ENCODE measurements at places on chromosomes 6 and 20.

GRCh38 chr20:53926428-53927028, 143.9 kb downstream of the BCAS1 start:
- peak; percentile 79 for DNase-seq

GRCh38 chr20:45246109-45246508, 8.3 kb downstream of the SLPI start:
- no peak for DNase-seq

DNA sequence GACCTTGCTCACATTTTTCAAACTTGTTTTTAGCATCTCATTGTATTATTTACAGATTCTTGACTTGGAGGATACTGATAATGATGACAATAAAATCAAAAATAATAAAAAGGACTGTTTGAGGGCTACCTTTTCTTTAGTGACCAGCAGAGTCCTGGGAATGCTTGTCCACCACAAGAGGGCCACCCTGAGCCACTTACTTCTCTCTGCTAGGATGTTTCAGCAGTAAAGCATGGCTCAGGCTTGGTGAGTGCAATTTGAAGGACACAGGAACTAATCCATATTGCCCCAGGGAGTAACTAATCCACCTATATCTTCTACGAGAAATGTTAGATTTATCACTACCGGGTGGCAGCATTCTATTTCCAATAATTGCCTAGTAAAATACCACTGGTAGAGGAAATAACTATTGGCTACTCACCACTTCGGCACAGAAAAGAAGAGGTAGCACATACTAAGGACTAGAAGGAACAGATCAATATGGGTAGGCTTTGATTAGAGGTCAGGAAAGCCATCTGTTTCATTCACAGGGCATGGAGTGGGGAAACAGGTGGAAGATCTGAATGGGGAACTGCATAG, 5.8 kb upstream of the KIAA0408 start:
- peak; percentile 54 for DNase-seq

DNA sequence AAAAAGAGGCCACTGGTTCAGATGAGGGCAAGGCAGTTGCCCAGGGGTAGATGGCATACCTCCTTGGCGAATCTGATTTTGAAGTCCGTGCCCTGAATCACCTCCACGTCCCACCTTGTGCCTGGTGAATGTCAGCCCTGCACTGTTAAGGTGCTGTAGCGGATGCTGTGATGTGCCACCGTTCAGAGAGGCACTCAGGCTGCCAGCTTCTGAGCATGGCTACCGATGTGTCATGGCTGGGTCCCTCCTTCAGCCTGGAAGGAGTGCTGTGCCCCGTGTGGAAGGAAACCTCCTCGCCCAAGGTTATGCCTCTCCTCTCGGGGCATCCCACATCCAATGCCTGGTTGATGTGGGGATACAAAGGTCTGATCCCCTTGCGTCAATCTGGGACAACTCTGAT, 43.6 kb downstream of the UST start:
- no peak for DNase-seq

- DNase-seq, result no peak
Observed at GRCh38 chr6:149012040-149012545, 265.3 kb downstream of the UST start.
